ENCODE measurements at places on chromosomes 2 and 18.

DNA sequence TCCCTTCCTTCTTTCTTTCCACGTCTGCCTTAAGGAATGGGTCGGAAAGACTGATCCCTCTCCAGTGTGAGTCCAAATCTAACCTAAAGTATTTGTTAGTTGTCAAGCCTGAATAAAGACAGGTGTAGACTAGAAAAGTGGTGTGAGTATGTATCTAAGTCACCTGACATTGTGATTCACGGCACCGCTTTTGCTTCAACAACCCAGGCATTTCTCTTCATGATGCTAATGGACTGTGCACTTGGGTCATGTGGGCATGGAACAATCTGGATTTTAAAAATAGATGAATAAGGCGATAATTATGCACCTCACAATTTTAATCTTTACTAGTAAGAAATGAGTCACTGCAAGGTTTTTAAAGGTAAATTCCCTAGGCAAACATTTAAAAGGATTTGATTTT lies 107.5 kb downstream of the LIPG start:
- DNase-seq: no peak

GRCh38 chr2:16032282-16033031 lies 92.1 kb downstream of the MYCN start:
- DNase-seq: no peak

- DNase-seq: no peak
These were observed 16.8 kb downstream of the AFF3 start for GRCh38 chr2:100125626-100126025.

DNA sequence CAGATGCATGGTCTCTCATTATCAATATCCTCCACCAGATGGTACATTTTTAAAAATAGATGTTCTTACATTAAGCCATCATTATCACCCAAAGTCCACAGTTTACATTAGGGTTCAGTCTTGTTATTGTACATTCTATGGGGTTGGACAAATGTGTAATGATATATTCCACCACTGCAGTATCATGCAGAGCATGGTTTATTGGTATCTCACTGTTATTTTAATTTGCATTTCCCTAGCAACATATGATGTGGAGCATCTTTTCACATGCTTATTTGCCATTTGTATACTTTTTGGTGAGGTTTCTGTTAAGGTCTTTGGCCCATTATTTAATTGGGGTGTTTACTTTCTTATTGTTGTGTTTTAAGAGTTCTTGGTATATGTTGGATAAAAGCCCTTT lies 95.7 kb downstream of the PTH2R start:
- DNase-seq: no peak

DNA sequence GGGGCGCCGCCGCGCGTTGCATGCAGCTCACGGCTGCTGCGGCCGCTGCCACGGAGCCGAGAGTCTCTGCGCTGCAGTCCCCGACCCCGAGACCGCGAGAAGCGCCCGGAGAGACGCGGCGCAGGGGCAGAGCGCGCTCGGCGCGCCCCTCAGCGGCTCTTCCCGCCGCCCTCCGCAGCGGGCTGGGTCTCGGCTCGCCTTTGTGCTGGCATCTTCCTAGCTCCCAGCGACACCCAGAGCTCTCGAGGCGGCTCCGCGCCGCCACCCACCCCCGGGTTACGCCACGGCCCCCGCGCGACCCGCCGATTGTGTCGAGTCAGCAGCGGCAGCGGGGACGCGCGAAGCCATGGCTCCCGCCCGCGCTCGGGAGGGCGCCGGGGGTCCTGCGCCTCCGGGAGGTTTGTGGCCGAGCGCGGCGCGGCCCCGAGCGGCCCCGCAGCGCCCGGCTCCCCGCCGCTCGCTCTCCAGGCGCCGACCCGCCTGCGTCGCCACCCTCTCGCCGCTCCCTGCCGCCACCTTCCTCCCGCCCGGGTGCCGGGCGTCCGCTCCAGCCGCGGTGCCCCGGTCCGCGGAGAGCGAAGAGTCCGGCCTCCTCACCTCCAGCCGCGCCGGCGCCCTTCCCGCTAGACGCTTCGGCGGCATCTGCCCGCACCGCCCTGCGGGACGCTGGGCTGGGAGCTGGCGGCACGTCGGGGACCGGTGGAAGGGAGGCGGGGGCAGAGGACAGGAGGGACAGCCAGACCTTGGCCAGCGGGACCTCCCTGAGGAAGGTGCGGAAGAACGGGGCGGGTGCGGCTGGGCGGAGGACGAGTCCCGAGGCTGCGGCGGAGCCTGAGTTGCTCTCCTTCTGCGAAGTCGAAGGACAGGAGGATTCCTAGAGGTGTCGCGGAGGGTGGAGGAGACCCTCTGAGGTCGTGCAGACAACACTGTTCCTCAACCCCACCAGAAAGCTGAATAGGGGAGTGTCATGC lies 46.3 kb upstream of the CCDC150 start:
- peak; percentile 74 for DNase-seq

GRCh38 chr18:8856769-8857393 lies 151.5 kb downstream of the MTCL1 start:
- no peak for DNase-seq

GRCh38 chr2:196742216-196742615 lies 57.3 kb downstream of the GTF3C3 start:
- no peak for DNase-seq

GRCh38 chr18:8865934-8866333 lies 160.6 kb downstream of the MTCL1 start:
- no peak for DNase-seq

- peak; percentile 84 for DNase-seq
These were observed 379.0 kb downstream of the SETBP1 start for GRCh38 chr18:45059695-45060094.

DNA sequence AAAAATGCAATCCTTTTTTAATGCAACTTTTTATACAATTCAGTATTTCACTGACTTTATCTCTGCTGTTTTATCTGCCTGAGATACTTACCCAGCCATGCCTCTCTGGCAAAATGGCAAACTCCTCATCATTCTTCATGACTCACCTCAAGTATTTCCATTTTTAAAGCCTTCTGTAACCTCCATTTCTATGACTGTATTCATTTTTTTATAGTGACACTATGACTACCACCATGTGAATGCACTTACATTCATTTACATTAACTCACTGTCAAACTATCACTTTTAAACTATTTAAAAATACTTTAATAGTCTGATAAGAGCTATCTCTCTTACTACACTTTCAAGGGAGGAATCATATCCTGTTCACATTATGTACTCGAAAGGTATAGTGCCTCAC lies 99.4 kb upstream of the SCN7A start:
- peak; percentile 93 for DNase-seq

Measured in EH (cell line).